ENCODE measurements at places on chromosomes 12 and 14.

DNA sequence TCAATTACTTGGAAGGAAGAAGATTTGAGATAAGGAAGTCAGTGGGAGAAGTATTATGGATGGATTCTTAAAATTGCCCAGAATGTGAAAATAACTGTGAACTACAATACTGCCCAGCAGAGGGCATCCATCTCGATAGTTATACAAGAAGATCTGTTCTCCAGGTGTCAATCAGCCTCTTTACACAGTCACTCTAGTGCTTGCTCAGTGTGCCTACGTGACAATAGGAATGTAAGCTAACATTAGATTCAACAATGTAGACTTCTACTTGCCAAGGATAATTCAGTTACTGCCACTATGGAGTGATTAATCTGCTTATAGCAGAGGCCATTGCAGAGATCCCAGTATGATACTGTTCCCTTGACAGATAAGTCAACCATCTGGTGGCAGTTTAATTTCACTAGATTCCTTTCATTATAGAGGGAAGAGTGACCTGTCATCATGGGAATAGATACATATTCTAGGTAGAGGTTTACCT is 10.6 kb upstream of the MAP4K5 start:
- DNase-seq: peak; percentile 35

DNA sequence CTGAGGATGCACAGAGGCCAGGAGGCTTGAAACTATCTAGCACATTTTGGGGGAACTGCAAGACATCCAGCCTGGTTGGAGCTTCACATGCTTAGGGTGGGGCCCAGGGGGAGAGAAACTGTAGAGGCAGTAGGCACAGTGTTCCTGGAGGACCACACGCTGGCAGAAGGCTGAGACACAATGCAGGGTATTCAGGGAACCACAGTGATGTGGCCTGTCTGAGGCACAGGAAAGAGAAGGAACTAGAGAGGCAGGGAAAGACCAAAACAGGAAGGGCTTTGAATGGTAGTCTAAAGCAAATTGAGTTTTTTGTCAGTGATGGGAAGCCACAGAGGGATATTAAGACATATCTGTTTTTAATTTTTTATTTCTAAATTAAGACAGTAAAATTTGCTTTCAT is 100.2 kb upstream of the PRICKLE1 start:
- DNase-seq: no peak

DNA sequence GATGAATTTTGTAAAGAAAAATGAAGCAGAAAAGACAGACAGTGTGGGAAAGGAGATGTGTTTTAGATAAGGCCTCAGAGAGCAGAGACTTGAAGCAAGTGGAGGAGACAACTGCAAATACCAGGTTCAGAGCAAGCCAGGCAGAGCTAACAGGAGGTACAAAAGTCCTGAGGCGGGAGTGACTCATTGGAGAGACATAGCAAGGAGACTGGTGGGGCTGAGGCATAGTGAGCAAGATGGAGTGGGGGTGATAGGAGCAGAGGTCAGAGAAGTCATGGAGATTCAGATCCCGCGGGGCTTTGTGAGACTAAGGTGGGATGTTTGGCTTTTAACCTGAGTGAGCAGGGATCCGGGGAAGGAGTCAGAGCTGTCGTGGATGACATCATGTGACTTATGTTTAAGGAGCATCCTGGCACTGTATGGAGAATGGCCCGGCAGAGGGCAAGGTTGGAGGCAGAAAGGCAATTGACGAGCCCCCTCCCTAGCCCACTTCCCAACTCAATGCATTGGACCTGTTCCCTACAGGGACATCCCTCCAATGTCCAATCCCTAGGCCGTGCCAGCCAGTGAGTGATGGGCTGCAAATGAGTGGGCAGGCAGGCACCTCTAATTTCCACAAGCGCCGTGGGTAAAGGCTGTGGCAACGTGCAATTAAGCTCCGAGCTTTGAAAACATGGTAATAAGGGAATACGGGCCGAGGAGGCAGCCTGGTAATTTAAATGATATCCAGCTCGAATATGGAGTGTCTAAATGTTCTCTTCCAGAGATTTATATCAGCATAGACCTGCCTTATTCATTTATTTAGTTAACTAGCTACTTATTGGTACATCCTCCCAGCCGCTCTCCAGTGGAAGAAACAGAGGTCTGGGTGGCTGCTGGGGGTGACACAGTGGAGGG is 206.8 kb upstream of the LHX5 start:
- no peak for DNase-seq

DNA sequence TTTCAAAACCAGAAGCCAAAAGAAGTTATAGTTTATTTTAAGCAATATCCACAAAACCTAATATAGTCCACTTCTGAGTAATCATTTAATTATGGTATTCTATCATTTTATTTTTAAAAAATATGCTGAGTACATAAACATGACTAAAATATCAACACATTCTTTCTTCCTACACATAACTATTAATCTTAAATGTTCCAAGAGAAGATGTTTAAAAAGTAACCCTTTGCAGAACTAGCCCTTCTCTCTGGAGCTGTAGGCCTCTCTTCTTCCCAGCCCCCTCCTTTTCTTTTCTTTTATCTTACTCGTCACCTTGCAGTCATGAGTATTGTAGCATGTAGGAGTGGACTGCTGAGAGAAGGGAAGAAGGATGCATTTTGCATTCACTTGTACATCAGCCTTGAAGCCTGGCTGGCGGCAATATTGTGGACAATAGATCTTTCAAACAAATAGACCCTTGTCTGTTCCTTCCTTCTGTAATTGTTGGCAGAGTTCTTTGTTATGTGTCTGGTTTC is 941.9 kb downstream of the NRXN3 start:
- no peak for DNase-seq

- DNase-seq: no peak
Measured at GRCh38 chr14:99596772-99597171, 7.2 kb downstream of the CCDC85C start.

- no peak for DNase-seq
Measured at GRCh38 chr12:123388951-123389559, 5.1 kb downstream of the KMT5A start.

- no peak for DNase-seq
Measured at GRCh38 chr12:101480849-101481248, 5.7 kb downstream of the SPIC start.

DNA sequence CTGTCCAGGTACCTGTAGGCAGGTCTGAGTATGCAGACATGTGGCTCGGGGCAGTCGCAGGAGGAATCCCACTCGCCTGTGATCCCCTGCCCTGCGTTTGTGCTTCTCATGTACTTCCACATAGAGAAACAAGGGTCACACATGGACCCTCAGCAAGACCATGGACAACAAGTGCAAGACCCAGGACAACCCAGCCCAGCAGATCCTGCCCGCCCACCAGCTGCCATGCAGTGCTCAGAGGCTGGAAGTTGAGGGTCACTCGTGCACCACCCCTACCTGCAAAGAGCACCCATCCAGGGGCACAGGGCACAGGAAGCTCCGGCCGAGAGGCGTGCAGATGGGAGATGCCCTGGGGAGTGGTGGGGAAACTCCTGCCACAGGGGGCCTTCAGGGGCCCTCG is 67.5 kb upstream of the C14orf180 start:
- DNase-seq: no peak

DNA sequence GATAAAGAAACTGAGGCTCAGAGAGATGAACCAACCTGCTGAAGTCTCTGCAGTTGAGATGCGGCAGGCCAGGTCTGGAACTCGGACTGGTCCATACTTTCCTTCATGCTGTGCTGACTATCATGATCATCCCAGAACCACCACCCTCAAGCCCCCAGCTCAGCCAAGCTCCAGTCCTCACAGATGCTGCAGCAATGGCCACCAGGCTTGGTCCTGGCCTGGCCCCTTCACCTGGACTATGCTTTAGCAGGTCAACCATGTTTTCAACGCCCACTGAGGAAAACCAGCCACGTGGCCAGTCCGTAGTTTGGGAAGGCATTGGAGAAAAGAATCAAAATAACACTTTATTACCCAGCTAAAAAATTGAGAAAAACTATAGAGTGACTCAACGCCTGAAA is 1.4 kb downstream of the GPR68 start:
- no peak for DNase-seq

- peak; percentile 60 for DNase-seq
Measured at GRCh38 chr12:121465921-121466793, 66.2 kb downstream of the RNF34 start.

- no peak for DNase-seq
Measured at GRCh38 chr12:70045514-70045913, 197.7 kb upstream of the CNOT2 start.

- DNase-seq: no peak
Measured at GRCh38 chr14:49761839-49762551, 6.0 kb upstream of the KLHDC2 start.

DNA sequence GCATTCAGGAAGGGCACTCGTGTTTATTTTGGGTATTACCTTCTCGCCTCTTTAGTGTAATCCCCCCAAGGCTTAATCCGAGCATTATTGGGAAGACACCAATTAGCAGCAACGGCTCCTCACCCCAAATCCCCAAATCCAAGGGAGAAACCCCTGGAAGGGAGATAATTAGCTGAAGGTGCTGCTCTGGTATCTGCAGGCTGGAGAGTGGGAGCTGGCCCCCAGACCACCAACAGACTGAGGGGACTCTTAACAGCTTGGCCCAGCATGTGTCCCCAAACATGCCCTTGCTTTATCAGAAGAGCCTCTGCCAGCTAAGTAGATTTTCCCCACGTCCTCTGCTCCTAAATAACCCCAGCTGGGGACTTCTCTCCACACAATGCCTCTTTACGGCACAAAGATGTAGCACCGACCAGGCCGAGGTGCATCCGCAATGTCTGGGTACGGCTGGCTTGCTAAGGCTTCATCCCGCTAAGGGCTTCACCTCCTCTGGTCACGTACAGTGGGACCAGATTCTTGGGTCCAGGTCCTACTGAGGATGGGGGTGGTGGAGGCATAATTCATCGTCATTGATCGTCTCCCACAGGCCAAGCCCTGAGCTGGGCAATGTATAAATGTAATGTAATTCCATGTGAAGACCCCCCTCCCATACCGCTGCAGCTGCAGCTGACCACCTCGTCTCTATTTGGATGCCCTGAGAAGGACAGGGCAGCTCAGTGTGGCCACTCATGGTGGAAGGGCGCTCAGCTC is 123.7 kb upstream of the GSC start:
- DNase-seq: no peak

DNA sequence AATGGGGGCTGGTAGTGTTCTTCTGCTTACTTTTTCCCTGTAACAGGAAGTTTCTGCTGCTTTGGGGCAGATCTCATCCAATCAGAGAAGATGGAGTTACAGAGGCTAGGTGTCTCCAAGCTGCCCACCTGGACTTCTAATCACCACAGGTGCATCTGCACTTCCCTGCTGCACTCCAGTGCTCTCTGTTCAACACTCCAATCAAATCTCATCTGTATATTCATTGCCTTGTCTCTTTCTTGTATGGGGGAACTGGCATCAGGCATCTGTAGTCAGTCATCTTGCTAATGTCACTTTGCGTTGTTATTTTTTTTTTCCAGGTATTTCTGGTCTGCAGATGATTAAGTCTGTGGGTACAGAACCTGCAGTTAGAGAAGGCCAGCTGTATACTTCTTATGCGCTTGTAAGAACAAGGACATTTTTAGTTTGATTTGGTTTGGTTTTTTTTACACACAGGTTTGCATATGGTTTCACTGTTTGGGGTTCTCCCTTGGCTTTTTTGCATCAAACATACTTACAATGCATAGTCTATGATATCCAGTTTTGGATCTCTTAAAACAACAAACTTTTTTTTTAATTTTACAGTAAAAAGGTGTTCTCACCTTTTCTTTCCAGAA is 116.0 kb downstream of the METTL25 start:
- DNase-seq: no peak

GRCh38 chr14:97724265-97724731 is 927.1 kb downstream of the VRK1 start:
- DNase-seq: peak; percentile 51

DNA sequence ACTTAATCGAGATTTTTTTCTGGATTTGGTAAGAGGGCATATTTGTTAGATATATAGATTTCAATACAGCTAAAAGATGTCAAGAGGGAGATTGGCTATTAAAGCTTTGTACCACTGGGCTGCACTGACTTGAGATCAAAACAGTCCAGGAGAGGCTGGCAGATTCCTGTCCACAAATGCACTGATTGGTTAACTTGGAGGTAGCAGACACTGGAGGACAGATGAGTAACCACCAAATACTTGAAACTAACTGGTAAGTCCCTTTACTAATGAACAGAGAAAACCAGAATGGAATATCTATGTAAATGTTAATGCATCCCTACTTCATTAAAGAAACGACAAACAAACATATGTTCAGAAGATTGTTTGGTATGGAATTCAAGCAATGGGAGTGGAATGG is 416.6 kb downstream of the LRIG3 start:
- DNase-seq: no peak

DNA sequence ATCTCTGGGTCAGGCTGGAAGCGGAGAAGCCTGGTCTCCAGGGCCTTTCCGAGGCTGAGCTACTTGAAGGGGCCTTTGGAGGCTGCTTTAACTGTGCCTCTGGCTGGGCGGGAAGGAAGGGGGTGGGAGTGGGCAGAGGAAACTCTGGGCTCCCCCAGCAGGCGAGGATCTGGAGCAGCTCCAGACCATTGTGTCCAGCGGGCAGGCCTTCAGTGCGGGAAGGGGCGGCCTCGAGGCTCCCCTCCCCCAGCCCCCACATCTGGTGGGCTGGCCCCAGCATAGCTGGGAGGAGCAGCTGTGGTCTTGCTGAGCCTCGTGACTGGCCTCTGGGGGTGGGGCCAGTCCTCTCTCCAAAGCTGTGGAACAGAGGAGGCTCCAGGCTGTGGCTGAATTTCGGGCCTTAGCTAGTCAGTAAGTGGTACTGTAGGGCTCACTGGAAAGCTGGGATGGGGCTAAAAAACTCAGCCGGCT is 3.4 kb downstream of the TAMALIN start:
- DNase-seq: no peak

GRCh38 chr12:93536766-93537488 is 35.5 kb upstream of the SOCS2 start:
- DNase-seq: no peak

GRCh38 chr12:1845427-1845826 is 25.1 kb downstream of the LRTM2 start:
- DNase-seq: no peak

GRCh38 chr12:82817368-82817767 is 130.7 kb downstream of the TMTC2 start:
- DNase-seq: no peak

- DNase-seq: no peak
Measured at GRCh38 chr12:84077679-84078078, 834.9 kb downstream of the SLC6A15 start.

DNA sequence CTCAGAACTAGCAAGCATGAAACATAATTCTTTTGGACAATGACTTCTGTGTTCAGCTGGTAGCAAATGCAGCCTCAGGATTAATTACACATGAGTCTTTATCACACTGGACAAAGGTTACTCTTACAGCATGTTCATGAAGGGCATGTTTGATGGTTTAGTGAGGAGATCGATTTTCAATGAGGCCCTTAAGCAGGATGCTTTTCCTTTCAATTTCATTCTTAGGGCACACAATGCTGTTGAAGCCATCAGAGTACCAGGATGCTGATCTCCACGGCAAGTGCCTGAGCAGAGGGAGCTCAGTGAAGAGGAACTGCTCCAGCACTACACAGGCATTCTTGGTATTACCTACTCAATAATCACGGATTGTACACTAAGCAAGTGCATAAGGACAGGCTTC is 542.0 kb downstream of the SNAPC1 start:
- no peak for DNase-seq

Measured in activated CD4-positive, alpha-beta memory T cell treated with anti-CD3 and anti-CD28 coated beads, Interleukin-2, amount 10 ng/mL, durations not matched to agents 7 days and 5 days (primary cell).